ENCODE measurements at places on chromosomes 3 and 15.

- DNase-seq = no peak
Measured at GRCh38 chr15:89769366-89769765, 6.8 kb upstream of the MESP2 start.

- DNase-seq = peak; percentile 31
Measured at GRCh38 chr3:163490119-163490518, 1588.2 kb downstream of the SI start.

- DNase-seq = no peak
Measured at GRCh38 chr3:53089511-53089910, 40.7 kb downstream of the RFT1 start.

DNA sequence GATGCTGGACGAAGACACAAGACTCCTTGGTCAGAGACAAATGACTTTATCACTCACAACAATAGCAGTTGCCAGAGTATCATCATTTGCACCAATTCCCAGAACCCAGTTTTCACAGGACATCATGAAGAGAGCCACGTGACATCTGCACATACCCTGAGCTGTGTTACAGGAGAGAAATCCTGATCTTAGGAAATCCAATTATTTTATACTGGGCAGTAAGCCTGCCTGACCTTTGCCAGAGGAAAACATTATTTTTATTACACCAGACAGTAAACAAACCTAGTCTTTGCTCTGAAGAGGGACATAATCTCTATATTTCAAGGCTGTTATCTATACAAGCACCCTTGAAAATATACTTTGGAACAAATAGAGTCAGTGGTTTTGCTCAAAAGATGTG, 77.4 kb downstream of the ZBBX start:
- no peak for DNase-seq

DNA sequence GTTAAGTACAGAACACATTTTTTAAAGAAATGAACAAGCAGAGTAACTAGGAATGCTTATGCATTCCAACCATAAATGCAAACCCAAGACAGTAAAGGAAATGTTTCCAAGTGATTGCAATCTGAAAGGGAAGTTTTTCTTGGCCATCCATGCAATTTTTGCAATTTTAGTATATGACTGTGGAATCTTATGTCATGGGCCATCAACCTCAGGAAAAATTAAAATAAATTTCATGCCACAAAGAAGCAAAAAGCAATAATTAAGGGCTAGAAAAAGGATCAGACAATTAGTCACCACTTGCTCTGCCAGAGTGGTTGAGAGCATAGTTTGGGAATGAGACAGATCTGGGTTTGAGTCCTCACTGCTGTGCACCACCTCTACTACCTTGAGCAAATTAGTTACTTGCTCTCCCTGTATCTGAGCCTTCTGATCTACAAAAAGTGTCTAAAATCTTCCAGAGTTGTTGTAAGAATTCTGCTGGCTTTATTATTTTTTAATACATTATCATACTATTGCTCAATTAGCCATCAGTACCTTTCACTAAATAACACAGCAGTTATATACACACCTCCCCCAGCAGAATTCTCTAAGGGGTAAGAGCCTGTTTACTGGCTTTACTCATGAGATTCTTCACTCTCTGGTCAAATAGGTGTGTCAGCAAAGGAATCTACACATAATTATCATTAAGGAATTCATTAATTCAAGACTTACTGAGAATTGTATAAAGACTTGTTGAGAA, 49.7 kb upstream of the FBN1 start:
- DNase-seq = no peak

- no peak for DNase-seq
Measured at GRCh38 chr3:15716178-15716577, 81.6 kb downstream of the ANKRD28 start.

DNA sequence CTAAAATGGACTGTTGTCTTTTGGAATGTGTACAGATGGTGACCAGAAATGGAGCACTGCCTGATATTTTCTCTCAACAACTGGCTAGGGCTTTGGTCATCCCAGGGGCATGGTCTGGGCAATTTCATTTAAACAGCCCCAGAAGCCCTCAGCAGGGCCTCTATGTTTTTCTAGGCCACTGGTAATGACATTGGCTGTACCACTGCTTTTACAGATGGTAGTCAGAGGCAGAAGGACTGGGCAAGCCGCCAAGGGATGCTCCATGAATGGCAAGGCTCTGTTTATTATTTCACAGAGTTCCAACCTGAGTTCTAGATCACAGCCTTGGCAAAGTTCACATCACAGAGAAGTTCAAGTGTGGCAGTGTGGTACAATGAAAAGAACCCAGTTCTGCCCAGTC, 37.0 kb upstream of the LMCD1 start:
- DNase-seq = no peak

DNA sequence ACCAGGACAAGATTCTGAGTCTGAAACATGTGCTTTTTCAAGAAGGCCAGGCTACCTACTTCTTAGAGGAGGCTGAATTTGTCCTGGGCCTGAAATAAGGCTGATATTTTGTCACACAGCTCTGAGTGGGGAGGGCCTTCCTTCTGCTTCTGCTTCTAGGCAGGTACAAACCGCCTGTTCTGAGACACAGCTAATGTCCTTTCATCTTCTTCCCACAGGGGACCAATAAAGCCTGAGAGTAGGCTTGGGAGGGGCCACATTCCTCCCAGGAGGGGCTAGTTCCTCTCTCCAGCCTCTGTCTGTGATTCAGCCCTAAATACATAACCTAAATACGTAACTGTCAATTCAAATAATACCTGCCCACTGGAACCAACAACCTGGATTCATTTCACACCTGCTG, 34.8 kb downstream of the CRYGS start:
- no peak for DNase-seq

DNA sequence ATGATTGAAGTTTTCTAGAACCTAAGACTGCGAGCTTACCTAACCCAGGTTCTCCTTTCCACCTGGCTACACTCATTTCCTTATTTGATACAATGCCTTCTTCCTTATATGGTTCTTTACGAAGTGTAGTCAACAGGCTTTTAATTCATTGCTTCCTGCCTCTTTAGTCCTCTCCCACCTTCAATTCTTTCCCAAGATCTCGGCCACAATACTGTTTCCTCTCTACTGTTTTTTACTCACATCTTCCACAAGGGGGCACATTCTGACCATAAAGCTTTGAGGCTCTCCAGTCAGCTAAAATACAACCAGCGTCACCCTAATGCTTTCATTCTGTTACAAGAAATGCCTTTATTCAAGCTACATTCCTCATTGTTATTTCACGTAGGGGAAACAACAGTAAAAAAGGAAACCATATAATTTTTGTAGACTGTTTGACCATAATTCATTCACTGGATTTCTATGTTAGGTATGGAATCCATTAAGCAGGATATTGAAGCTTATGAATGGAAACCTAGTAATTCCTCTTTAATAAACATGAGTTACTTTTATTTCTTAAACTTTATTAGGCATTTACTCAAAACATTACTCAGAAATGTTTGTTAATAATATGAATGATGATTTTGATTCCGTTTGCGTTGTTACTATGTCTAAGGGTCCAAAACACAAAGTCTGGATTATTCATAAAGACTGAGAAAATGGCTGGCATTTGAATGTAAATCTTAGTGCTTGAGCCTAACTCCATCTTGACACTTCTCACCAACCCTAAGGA, 29.5 kb upstream of the VEPH1 start:
- DNase-seq = peak; percentile 57

DNA sequence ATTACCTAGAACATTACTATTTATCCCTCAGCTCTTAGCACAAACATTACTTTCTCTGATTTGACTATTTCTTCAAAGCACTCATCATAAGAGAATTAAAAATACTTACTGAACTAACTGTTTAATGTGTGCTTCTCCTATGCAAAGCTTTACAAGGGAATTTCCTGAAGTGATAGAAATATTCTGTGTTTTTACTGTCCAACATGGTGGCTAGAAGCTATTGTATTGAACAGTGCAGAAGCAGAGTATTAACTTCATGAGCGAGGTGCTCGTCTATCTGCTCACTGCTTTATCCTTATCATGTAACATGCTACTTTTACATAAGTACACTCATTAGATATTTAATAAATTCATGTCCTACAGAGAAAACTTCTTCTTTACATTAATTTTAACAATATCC, 239.1 kb downstream of the ISL2 start:
- no peak for DNase-seq

DNA sequence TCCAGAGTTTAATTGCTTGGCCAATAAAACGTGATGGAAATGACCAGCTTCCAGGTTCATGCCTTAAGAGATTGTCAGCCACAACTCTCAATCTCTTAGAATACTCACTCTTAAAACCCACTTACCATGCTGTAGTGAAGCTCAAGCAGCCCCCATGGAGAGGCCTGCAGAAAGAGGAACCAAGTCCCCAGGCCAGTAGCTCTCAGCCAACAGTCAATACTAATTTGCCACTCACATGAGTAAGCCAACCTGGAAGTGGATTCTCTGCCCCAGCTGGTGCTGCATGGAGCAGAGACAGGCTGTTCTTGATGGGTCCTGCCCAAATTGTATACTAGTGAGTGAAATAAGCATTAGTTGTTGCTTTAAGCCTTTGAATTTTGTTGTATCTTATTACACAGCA, 155.9 kb downstream of the OXSM start:
- DNase-seq = no peak

DNA sequence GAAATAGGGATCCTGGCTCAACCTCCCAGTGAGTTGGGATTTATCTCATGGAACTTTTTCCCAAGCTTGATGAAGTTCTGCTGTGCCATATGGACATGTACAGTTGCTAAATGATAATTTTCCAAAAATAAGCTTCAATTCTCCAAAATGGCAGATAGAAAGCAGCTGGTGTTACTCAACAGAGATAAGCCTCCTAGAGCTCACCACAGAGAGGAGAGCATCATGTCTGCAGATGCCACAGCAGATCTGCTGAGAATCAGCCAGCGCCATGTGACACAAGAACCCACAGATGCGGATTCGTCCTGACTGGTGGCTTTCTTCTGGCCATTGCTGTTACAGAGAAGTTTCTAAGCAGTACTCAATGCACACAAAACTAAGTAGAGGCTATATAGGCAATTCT, 50.6 kb downstream of the AGTR1 start:
- no peak for DNase-seq

DNA sequence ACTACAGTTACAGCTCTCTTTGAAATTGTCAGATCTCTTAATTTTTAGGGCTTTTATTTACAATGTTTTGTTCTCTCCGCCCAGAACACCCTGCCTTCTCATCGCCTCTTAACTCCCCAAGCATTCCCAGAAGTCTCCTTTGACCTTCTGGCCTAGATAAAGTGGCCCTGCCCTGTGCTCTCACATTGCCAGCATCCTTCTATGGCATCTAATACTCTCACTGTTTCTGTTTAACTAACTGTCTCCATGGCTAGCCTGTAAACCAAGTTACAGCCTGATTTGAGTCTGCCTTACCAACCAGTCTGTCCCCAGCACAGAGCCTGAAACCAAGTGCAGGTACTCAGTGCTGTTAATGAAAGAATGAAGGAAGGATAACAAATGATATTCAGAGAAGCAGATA, 19.9 kb downstream of the COL8A1 start:
- no peak for DNase-seq

DNA sequence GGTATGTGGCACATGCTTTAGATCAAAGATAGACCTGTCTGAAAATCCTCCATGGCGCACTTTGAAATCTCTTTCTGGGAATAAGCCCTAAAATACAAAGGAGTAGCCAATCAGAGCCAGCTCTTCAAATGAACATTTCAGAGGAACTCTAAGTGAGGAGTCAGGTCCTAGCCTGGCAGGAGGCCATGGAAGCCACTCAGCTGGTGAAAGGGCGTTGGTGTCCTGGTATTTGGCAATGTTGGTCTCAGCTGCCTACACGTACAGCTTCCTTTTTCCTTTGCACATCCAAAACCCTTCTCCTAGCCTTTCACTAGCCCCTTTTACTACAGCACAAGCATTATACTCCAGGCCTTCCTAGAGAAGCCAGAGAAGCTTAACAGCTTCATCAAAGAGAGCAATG, 5.5 kb downstream of the WDR73 start:
- no peak for DNase-seq

DNA sequence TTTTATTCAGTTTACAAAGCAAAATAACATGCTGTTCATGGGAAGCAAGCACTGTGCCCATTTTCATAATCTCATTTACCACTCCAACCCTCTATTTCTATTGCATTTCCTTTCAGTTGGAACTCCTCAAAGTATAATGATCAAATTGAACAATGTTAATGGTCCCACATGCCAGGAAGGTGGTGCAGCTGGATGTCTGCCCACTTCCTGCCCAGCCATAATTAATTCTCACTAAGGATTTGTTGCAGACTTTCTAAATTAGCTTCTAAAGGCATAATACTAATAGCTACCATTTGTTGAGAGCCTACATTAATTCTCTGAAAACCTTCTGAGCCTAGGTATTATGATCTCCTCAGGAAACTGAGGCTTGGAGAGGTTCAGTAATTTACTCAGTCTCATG, 316.1 kb upstream of the TPM1 start:
- no peak for DNase-seq

GRCh38 chr3:161163297-161163696, 57.8 kb upstream of the NMD3 start:
- no peak for DNase-seq

GRCh38 chr3:46280105-46280797, 38.0 kb downstream of the CCR3 start:
- no peak for DNase-seq

GRCh38 chr3:31960793-31961431, 20.1 kb downstream of the OSBPL10 start:
- no peak for DNase-seq

DNA sequence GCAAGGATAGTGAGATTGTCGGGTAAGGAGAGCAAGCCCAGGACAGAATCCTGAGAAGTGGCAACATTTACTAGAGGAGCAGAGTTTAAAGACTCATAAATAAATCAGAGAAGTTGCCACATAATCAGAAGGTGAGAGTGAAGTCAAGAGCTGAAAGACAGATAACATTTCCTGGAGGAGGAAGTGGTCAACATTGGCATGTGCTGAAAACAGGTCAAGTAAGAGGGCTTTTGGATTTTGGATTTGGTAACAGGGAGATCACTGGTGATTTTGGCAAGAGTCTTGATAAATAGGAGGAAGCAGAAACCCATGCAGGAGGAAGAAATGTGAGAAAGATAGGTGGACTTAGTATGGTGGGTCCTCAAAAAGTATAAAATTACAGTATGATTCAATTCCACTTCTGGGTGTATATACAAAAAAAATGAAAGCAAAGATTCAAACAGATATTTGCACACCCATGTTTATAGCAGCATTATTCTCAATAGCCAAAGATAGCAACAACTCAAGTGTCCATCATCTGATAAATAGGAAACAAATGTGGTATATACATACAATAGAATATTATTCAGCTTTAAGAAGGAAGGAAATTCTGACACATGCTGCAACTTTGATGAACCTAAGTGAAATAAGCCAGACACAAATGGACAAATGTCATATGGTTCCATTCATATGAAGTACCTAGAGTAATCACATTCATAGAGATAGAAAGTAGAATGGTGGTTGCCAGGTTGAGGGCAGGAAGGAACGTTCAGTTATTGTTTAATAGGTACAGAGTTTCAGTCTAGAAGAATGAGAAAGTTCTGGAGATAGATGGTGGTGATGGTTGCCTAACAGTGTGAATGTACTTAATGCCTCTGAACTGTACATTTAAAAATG, 27.3 kb upstream of the MBNL1 start:
- no peak for DNase-seq
